PC-9 (cell line): ENCODE measurements at places on chromosomes 2 and 18. TPM values are rescaled to one million over a fixed set of nuclear protein-coding genes. Genes with fewer than 3 reads are reported as not detected.

Gene FOXD4L1
- 0.28 and 0.43 TPM in 2 replicates for total RNA-seq

Gene SPR
- total RNA-seq: 33.6 and 53.1 TPM in 2 replicates

Gene TUBA4A
- total RNA-seq: 118 and 157 TPM in 2 replicates

Gene KCNG2
- total RNA-seq: not detected in 2 replicates

Gene CXCR4
- 0.70 and 1.1 TPM in 2 replicates for total RNA-seq

Gene ACTG2
- total RNA-seq: not detected in 2 replicates

Gene C1GALT1C1L
- total RNA-seq: 3.7 and 4.6 TPM in 2 replicates

Gene ACMSD
- not detected in 2 replicates for total RNA-seq

Gene DSEL
- total RNA-seq: 2.1 and 2.5 TPM in 2 replicates

Gene COL6A3
- 0.57 and 0.75 TPM in 2 replicates for total RNA-seq

Gene ABHD1
- not detected in 2 replicates for total RNA-seq

Gene RTN4
- total RNA-seq: 342 and 343 TPM in 2 replicates

Gene MRO
- total RNA-seq: not detected in 2 replicates

Gene FOXI3
- total RNA-seq: not detected in 2 replicates

Gene POMC
- total RNA-seq: not detected in 2 replicates

Gene ANKRD53
- total RNA-seq: not detected in 2 replicates

Gene HOXD8
- 0.39 and 0.50 TPM in 2 replicates for total RNA-seq

Gene CROCC2
- not detected in 2 replicates for total RNA-seq

Gene MYO5B
- 23.3 and 25.4 TPM in 2 replicates for total RNA-seq

Gene PRKCE
- total RNA-seq: 21.7 and 24.0 TPM in 2 replicates

Gene STARD6
- not detected in 2 replicates for total RNA-seq

Gene HOXD12
- total RNA-seq: not detected in 2 replicates

Gene SERPINB4
- not detected in 2 replicates for total RNA-seq

Gene RAX
- total RNA-seq: not detected in 2 replicates

Gene C2orf80
- total RNA-seq: not detected in 2 replicates

Gene KCNJ3
- total RNA-seq: not detected in 2 replicates

Gene DNMT3A
- 38.9 and 43.1 TPM in 2 replicates for total RNA-seq

Gene UGT1A8
- total RNA-seq: 0.17 and 0.20 TPM in 2 replicates

Gene ZNF513
- total RNA-seq: 4.1 and 4.5 TPM in 2 replicates

Gene KCNE4
- 0.11 TPM in 1 of 2 replicates, not detected in the other for total RNA-seq

Gene NEB
- 0.15 TPM in 1 of 2 replicates, not detected in the other for total RNA-seq

Gene CRYGD
- not detected in 2 replicates for total RNA-seq

Gene RGPD4
- not detected in 2 replicates for total RNA-seq

Gene CD207
- not detected in 2 replicates for total RNA-seq

Gene MAP4K3
- 38.4 and 46.7 TPM in 2 replicates for total RNA-seq

Gene UGT1A10
- not detected in 2 replicates for total RNA-seq

Gene C1QL2
- not detected in 2 replicates for total RNA-seq
